ENCODE measurements at places on chromosomes 7 and 10.

- peak; percentile 5 for DNase-seq
Observed at GRCh38 chr10:125133696-125134482, 26.5 kb downstream of the CTBP2 start.

GRCh38 chr7:144785521-144785920, 50.3 kb downstream of the TPK1 start:
- no peak for DNase-seq

DNA sequence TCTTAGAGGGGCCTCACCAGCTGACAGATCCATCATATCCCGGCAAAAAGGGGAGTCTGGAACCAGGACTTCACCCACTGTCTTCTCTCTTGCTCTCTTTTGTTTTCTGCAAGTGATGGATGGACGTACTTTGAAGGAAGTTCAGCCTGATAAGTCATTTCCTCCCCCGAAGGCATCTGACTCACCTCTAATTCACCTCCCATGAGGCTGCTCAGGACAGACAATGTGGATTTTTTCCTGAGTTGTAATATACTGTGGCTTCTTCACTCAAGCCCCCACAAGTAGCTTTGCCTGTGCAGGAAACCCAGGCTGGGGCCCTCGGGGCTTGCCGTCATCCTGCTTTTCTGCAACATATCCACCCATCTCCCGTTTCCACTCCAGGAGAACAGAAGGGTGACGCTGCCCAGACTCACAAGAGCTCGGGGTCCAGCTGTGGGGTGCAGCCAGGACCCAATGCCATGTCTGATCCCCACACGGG, 70.4 kb downstream of the ASB13 start:
- DNase-seq: no peak

DNA sequence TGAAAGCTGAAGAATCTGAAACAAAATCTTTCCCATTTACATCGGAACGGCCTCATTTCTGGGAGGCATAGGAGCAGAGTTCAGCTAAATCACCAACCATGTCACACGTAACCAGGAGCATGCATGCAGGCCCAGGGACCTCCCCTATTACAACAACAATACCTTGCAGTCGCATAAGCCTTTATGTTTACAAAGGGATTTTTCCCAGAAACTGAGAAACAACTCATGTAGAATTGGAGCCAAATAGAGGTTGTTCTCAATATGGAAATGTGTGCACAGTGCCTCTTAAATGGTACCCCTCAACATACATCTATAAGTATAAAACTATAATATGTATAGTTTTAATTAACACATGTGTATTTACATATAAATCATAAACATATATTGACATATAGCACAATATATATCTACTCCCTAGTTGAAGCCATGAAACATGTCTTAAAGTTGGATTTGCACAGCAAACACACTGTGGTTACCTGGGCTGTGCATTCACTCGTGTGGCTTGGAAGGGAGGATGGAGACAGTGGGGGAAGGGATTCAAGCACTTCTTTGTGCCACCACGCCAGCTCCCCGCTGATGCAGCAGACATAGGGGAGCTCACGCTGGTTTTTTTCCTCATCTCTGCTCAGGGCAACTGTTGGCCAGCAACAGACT, 35.0 kb upstream of the DGKI start:
- no peak for DNase-seq

DNA sequence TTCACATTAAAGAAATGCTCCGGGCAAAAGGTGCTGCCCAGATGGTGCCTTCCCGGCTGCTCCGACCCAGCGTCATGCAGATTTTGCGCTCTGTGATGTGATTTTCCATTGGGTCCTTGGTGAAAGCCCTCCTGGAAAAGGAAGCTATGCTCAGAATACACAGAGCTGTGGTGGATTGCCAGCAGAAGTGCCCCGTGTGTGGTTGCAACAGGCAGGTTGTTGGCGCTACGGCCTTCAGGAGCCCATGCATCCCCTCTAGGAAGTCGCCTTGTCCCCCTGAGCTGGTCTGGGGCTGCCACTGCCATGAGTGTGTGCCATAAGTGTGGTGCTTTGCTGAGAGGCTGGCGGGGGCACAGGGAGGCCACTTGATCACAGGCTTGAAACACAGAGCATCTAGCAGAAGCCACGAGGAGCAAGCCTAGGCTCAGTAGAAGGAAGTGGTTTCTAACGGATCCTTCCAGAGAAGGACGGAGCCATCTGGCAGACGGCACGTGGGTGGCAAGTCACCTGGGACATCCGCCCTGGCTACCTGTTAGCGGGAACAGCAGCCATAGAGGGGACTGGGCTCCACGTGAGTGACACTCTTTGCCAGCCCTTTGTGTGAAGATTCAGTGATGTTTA, 210.9 kb downstream of the CUX1 start:
- DNase-seq: no peak

- DNase-seq: no peak
Observed at GRCh38 chr10:111211706-111212105, 134.9 kb downstream of the ADRA2A start.

All from CD4-positive, alpha-beta T cell treated with Interleukin-15 for 1 hour (primary cell).